ENCODE measurements at places on chromosomes 12 and 14. TPM values are rescaled to one million over a fixed set of nuclear protein-coding genes. Genes with fewer than 3 reads are reported as not detected.

DNA sequence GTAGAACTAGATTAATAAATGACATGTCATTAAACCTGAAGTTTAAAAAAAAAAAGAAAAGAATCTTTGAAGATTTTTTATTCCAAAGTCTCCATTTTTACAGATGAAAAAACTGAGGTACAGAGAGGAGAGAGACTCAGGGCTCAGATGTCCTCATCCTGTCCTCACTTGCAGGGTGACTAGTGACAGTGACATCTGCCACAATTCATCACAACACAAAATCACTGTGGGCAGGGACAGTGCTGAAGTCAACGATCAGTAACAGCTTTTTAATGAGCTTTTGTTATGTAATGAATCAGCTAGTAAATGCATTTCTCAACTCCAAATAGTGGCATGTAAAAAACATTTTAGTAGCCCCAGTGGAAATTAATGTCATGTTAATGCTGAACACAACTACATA is 138.5 kb downstream of the NTF3 start:
- DNase-seq, result no peak

GRCh38 chr12:103547376-103547775 is 39.7 kb upstream of the STAB2 start:
- DNase-seq, result no peak

DNA sequence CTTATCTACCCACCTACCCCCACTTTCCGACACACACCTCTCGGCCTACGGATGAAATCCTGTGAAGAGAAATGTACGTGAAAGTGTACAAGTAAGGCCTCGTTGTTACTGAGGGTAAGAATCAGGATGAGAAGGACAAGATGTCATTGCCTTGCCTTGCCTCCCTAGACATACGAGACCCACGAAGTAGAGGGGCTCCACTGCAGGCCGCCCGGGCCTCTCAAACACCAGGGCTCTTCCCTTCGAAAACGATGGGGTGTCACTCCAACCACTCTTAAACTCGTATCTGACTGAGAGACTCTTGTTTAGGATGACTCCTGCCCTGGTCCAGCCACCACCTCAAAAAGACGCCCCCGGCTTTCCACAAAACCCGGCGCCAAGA is 498 bp downstream of the RACGAP1 start:
- no peak for DNase-seq

DNA sequence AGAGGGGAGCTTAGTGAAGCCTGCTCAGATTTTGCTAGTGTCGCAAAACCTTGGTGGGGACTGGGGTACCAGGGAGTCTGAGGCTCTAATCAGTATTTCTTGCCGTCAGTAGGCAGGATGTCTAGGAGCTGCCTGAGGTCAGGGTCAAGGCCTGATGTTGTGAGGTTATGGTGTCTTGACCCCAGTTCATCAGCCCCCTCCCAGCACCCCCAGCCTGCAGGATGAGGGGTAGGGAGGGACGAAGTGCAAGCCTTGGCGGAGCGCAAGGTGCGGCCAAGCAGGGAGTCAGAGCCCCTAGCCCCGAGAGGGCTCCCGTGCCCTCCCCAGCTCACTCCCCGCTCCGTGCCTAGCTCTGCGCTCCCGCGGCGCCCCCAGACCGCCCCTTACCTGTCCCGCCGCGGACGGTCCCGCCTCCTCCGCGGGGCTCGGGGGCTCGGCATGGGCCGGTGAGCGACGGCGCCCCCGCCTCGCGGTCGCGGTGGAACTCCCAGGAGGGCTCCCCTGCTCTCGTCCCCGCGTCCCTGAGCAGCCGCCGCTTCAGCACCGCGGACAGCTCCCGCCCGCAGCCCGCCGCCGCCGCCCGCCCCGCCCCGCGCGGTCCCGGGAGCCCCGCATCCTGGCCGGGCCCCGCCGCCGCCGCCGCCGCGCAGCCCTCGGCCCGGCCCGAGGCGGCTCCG is 347 bp downstream of the SYNDIG1L start:
- peak; percentile 39 for DNase-seq

- no peak for DNase-seq
Observed at GRCh38 chr12:112900298-112901145, 6.2 kb upstream of the OAS1 start.

- DNase-seq, result no peak
Observed at GRCh38 chr12:76719171-76720041, 44.5 kb upstream of the ZDHHC17 start.

GRCh38 chr12:32964981-32965585 is 68.5 kb upstream of the PKP2 start:
- DNase-seq, result no peak

DNA sequence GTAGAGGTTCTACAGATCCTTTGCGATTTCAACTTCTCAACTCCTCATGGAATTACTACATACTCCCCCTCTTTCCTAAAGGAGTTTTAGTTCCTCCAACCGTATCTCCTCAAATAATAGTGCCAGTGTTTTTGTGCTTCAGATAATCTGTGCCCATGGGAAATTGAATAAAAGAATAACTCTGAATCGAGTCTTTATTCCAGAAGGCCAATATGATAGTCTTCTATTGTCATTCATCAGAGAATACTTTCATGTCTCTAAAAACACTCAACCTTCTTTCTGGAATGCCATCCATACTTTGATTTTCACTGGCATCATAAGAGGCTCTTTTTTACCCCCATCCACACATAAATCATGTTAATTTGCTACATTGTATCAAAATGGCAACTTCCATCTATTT is 911.3 kb upstream of the USP15 start:
- DNase-seq, result no peak

- DNase-seq, result no peak
Observed at GRCh38 chr14:32319368-32320049, 9.6 kb upstream of the AKAP6 start.

- no peak for DNase-seq
Observed at GRCh38 chr14:42683707-42684106, 1077.0 kb downstream of the LRFN5 start.

- no peak for DNase-seq
Observed at GRCh38 chr14:90659156-90659555, 157.1 kb downstream of the TTC7B start.

- no peak for DNase-seq
Observed at GRCh38 chr14:99737451-99737951, 53.4 kb downstream of the CYP46A1 start.

DNA sequence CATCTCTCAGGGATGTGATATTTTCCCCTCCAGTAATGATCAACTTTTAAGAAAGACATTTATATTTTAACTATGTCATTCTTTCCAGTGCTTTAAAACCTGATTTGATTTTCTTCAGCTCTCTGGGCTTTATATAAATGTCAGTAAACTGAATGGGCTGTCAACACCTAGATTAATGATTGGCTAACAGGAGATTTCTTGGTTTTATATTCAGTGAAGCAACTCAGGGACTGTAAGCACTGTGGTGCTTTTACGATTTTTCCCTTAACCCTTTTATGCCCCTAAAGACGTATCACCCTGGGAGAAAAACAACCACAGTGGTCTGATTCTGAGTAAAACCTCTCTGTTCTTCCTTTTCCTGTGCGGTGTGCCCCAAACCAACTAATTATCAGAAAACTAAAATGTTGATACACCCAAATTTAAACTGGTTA is 38.0 kb downstream of the PTGER2 start:
- DNase-seq, result peak; percentile 46

GRCh38 chr14:72907886-72908285 is 14.0 kb upstream of the DPF3 start:
- no peak for DNase-seq

GRCh38 chr12:80936642-80937390 is 918 bp downstream of the LIN7A start:
- DNase-seq, result peak; percentile 47

- DNase-seq, result no peak
Observed at GRCh38 chr14:103547941-103548462, 14.5 kb downstream of the BAG5 start.

DNA sequence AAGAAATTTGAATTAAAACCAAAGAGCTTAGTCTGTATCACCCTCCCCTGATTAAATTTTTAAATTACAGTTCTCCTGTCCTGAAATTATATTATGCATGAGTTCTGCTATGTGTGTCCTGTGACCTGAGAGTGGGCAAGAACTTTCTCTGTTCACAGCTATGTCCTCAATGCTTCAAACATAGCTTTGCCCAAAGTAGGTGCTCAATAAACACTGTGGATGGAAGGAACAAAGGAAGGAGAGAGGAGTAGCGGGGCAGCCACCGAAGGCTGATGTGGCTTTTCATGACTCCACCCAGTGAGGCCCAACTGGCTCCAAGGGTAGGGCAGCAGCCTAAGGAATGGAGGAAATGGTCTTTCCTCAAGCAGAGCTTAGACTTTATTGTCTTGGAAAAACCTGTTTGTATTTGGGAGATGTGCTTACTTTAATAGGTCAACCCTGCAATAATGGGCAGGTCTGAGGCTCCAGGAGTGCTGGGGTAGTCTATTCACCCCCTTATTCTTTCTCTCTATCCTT is 7.6 kb upstream of the MARK3 start:
- no peak for DNase-seq

DNA sequence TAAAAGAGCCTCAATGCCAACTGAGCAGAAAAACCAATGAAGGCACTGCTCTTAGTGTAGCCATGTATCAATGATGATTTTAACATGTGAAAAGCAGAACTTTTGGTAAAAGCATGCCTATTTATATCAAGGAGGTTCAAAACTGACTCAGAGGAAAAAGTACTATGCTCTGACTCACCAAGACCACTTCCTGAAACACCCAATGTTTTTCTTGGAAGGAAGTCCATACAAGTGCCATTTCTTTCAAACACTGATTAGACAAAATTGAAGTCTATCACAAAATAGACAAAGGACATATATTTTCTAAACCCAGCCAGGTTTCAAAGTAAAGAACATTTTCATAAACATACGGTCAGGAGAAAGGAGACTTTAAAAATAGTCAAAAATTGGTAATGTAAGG is 88.6 kb downstream of the EPS8 start:
- no peak for DNase-seq

DNA sequence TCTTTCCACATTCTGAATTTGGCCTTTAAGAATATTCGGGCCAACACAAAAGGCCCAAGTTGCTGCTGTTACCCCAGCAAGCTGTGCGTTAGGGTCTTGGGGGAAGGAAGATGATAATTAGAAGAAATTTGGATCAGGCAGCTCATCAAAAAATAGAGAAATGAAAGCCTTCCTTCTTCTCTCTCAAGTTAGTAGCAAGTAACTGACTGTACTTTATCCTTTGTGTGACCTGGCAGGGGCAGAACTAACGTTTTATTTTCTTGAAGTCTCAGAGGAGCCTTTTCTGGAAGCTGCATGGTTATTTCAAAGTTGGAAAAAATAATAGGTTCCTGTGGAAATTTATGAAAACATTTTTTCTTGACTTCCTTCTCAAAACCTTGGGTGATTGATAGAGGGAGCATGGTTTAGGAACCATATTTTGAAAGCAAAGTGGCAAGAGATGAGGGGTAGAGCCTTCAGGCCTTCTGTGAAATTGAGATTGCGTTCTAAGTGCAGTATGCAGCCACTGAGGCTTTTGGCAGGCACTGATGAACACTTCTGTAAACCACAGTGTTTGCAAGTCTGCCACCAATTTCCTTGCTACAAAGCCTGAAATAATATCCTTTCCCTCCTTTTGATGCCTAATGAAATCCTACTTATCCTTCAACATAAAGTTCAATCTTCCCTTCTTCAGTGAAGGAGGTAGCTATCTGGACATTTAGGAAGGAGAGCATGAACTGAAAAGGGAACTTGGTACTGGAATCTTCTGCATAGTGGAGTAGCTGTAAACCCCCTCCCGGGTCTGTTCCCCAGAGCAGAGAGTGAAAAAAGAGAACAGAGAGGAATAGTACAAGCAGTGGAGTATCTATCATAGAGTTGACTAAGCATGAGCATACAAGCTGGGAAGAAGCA is 123.2 kb downstream of the FGD4 start:
- DNase-seq, result no peak

DNA sequence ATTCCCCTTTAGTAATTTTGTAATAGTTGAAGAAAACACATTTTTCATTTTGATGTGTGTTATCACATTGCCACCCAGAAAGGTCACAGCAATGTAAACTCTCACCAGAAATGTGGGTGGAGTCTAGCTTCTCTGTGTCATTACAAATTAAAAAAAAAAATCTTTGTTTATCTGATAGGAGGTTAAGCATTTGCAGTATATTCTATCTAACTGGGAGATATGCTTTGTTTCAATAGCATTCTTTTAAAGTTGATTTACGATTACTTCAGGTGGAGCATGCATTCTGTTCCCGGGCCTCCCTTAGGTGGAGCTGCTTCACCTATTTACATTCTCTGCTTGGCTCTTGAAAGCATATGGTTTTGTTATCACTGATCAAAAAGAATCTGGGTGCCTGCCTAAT is 7.8 kb downstream of the ADIPOR2 start:
- no peak for DNase-seq

DNA sequence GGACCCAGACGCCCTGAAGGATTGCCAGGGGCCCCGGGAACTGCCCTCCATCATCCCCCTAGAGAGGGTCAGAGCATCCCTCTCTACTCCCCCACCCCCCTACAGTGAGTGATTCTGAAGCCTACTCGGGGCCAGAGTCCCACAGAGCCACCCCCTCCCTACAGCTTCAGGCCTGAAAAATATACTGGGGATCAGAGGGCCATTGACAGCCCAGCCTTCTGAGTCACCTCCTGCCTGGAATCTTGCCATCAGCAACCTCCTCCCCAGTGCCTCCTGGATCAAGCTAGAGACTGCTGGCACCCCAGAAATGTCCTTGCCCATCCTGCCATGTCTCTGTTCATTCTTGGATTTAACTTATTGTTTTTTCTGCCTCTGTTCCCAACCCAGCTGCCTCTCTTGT is 21.7 kb upstream of the MIA2 start:
- DNase-seq, result no peak

DNA sequence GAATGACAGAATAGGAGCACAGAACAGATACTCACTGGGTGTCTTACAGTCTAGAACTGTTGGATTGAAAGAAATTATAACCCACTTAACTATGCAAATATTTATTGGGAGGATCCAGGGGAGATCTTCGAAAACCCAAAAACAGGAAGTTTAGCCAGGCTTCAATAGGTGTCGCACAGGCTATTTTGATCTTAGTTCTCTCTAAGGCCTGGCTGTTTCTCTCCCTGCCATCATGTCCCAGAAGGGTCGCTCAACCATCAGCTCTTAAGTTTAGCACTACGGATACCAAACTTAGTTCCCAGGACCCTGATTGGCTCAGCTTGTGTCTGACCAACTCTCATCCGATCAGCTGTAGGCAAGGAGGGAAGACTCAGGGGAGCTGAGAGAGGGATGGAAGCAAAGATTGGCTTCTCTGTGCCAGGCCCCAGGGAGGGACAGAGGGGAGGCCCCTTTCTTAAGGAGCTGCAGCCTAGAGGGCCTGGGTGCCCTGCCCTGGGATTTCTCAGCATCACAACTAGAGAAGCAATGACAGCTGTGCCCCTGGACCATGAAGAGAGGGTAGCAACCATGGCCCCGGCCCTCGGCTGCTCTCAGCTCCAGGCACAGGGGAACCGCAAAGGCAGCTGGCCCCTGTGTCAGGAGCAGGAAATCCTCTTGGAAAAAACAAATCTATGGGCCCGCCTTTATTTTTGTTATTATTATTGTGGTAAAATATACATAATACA is 13.5 kb downstream of the PHETA1 start:
- no peak for DNase-seq

KRT8 gene
- polyA plus RNA-seq, result 2.1 TPM

TMCC3 gene
- polyA plus RNA-seq, result 23.2 TPM

RFC5 gene
- polyA plus RNA-seq, result 11.5 TPM

JAG2 gene
- 52.1 TPM for polyA plus RNA-seq

NGB gene
- polyA plus RNA-seq, result not detected

GPR162 gene
- 17.6 TPM for polyA plus RNA-seq

MYF6 gene
- 119 TPM for polyA plus RNA-seq

TDRD9 gene
- polyA plus RNA-seq, result 0.08 TPM

SYT1 gene
- 1.0 TPM for polyA plus RNA-seq
